ENCODE measurements at places on chromosomes 6 and 20.

DNA sequence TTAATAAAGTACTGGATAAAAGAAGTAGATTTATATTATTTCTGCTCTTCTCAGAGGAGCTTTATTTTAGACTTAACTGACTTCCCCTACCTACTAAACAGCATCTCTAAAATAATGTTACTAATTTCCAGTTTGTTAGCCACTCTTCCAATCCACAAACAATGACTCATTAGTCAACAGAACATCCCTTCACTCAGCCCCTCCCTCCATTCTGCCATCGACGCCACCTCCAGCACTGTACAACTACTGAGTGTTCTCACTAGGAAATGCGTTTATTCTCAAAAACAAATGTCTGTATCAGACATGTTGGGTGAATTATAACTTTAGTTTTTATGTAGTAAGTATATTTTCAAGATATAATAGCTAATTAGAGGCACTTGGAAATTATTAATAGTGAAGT lies 427.0 kb downstream of the EYS start:
- no peak for DNase-seq

DNA sequence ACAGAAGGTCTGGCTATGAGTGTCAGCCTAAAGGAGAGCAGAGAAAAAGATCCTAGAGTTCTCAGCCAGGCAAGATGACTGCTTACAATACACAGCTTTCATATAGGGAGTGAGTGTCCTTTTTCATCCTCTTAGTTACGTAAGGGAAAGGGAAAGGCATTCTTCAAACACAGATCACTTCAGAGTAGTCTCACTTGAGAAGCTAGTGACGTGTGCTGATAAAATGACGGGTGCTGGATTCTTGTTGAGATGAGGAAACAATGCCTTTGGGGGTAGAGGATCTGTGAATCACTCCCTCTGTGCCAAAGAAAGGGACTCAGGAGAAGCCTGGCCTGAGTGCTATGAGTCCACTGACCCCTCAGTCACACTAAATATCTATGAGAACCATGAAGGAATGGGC lies 117.3 kb downstream of the QRSL1 start:
- no peak for DNase-seq

GRCh38 chr6:28632326-28632851 lies 106.7 kb downstream of the GPX5 start:
- no peak for DNase-seq

DNA sequence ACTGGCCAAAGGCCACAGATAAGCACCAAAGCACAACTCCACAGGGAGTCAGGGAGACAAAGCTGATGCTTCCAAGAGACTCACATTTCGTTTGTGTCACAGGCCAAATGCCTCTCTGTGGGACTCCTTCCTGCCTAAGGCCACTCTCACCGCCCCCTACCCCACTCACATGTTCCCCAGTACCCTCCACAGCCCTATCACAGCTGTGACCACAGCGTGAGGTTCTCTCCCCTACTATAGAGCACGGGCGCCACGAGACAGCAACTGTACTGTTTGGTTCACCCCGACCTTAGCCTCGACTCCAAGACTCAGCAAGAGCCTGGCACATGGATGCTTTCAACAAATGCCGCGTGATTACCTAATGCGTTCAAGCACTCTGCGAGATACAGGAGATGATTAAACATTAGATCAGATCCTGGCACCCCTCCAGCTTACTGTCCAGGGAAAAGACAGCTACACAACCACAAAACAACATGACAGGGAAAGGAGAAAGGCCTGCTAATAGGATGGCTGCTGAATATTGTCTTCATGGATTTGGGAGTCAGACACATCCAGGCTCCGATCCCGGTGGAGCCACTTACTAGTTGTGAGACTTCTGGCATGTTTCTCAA lies 105.5 kb downstream of the AGPAT4 start:
- DNase-seq: no peak

DNA sequence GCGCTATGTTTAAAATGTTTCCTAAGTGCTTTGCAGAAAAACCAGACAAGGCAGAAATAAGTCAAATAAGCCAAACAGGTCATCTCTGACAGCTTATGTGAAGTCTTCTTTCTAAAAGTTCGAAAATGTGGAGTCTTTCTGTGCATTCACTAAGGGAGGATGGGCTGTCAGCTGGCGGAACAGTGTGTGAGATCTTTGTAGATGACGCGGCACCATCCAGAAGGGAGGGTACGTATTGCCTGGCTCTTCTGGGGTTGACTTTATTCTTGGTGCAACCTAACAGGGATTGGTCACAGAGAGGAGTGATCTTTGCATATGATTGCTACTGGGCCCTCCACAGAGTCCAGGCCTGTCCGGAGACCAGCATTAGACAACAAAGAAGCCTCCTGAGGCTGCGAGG lies 114.5 kb upstream of the EDN1 start:
- no peak for DNase-seq

GRCh38 chr20:56608376-56608775 lies 20.7 kb upstream of the TFAP2C start:
- no peak for DNase-seq

GRCh38 chr20:44601801-44602204 lies 19.4 kb downstream of the PKIG start:
- no peak for DNase-seq

DNA sequence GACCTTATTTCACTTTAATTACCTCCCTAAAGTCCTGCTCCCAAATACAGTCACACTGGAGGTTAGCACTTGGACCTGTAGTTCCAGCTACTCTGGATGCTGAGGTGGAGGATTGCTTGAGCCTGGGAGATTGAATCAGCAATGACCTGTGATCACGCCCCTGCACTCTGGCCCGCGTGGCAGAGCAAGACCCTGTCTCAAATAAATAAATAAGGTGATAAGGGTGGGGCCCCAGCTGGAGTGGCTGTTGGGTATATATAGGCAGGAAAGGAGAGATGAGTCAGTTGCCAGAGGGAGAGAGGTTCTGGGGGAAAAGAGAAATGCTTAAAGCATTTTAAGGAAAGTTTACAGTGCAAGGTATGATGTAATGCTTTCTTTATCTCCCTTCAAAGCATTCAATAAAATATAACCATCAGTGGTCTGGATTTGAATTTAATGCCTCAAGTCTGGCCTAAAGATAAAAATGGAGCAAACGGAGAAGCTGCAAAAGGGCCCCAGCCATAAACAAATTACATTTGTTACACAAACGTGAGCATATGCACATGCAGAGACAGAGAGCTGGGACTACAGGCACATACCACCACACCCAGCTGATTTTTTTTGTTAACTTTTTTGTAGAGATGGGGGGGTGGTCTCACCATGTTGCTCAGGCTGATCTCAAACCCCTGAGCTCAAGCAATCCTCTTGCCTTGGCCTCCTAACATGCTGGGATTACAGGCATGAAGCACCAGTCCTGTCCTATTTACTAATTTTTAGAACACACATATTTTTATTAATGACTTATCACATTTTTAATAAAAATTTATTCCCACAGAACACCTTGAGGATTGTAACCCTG lies 6.1 kb upstream of the PM20D2 start:
- DNase-seq: no peak

- no peak for DNase-seq
Measured at GRCh38 chr6:127073222-127073621, 45.2 kb upstream of the RSPO3 start.

DNA sequence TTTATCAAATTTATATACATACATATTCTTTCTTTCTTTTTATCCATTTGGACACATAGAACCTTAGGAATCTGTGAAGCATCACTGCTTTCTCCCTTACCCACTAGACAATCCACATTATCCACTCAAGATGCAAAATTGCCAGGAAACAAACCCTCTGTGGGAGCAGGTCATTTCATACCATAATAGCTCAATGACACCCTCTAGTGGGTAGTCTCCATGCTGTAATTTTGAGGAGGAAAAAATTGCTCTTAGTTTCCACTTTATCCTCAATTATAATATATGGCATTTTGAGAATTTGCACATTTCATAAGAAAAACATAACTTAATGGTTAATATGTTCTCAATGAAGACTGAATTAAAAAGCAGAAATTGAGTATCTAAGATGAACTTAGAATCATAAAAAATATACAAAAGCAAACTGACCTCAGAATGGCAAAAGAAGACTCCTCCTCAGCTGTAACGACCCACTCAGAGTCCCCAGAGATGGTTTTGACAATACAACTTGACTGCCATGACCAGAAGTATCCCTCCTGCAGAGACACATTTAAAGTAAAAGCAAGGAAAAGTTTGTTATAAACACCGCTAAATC lies 164.1 kb downstream of the FRK start:
- no peak for DNase-seq

GRCh38 chr6:120981835-120982234 lies 352.4 kb downstream of the TBC1D32 start:
- no peak for DNase-seq

DNA sequence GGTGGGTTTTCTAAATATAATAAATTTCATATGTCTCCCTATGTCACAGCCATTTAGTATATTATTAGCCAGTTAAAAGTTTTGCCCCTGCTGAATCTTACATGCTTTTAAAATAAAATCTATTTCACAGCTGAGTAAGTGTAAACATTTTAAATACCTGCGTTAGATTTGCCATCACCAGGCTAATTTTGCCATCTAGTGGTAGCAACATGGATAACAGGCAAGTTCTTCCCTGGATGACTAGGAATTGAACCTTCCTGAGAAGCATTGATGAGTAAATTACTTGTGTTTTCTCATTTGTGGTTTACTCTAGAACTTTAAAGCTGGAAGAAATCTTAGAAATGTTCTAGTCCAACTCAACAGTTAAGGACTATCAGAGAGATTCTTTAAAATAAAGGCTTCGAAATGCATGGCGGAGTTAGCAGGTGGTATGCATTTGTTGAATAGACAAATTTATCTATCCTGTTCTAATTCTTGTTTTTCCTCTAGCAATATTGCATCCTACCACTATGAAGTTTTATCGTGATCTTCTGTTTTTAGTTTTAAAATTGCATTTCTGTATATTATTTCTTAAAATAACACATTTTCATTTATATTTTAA lies 2.6 kb downstream of the PRSS35 start:
- no peak for DNase-seq

DNA sequence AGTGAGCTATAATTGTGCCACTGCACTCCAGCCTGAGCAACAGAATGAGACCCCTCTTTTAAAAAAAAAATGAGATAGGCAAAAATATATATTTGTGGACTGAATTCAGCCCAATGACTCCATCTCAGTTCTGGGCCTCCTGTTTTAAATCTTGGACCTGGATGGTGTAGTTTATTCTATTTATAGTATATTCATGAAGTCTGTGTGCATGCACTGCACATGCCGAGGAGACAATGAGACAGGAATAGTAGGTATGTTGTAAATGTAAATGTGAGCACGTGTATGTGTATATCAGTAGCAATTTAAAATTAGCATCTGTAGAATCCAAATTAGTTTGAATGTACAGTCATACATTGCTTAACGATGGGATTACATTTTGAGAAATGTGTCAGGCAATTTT lies 91.0 kb downstream of the TBC1D7 start:
- DNase-seq: no peak

All from NCI-H187 (cell line).